ENCODE measurements at places on chromosomes 2 and 18. TPM values are rescaled to one million over a fixed set of nuclear protein-coding genes. Genes with fewer than 3 reads are reported as not detected.

The TMEM17 gene
- total RNA-seq, result 2.3 TPM

The C2orf80 gene
- not detected for total RNA-seq

The VWA3B gene
- total RNA-seq, result 2.2 TPM

The NAT8 gene
- total RNA-seq, result 0.82 TPM

The SERPINB5 gene
- not detected for total RNA-seq

The MAP4K3 gene
- 48.1 TPM for total RNA-seq

The TUBA4B gene
- 0.83 TPM for total RNA-seq

The SGPP2 gene
- 0.43 TPM for total RNA-seq

The CRYGD gene
- total RNA-seq, result 1.5 TPM

The ANKAR gene
- total RNA-seq, result 23.2 TPM

The TCF23 gene
- 8.6 TPM for total RNA-seq

The TMEM200C gene
- total RNA-seq, result 5.3 TPM

The MSH2 gene
- total RNA-seq, result 16.4 TPM

The UGT1A4 gene
- total RNA-seq, result not detected

The CDH19 gene
- 0.80 TPM for total RNA-seq
